ENCODE measurements at places on chromosomes 6 and 20.

- DNase-seq: no peak
Measured at GRCh38 chr6:159360306-159360705, 191.1 kb downstream of the FNDC1 start.

- DNase-seq: no peak
Measured at GRCh38 chr6:36276581-36277536, 7.0 kb downstream of the PNPLA1 start.

DNA sequence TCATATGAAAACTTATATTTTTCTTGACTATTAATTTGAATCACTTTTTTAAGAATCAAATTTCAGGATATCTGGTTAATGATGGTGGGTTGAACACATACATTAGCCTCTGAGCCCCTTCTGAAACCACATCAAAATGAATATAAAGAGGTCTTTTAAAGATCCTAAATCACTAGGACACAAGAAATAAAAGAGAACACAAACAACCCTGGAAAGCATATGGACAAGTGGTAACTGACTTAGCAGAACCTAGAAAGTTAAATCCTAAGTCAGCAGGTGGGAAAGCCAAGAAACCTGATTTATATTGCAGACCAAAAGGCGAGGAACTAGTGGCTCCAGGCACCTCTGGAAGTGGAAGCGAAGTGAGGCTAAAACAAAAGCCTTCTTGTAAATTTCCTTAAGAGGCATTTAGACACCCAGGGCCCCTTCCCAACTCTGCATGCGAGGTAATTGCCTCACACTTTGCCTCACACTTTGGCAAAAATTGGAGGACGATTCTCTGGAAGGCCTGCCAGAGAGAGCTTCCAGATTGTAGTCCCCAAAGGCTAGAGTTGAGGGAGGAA, 293.9 kb downstream of the KHDC1L start:
- no peak for DNase-seq

GRCh38 chr6:150183105-150183504, 40.3 kb downstream of the PPP1R14C start:
- no peak for DNase-seq

GRCh38 chr6:41040101-41040939, 1.3 kb upstream of the UNC5CL start:
- DNase-seq: peak; percentile 86

GRCh38 chr20:43844778-43845614, 69.7 kb upstream of the TOX2 start:
- DNase-seq: no peak

DNA sequence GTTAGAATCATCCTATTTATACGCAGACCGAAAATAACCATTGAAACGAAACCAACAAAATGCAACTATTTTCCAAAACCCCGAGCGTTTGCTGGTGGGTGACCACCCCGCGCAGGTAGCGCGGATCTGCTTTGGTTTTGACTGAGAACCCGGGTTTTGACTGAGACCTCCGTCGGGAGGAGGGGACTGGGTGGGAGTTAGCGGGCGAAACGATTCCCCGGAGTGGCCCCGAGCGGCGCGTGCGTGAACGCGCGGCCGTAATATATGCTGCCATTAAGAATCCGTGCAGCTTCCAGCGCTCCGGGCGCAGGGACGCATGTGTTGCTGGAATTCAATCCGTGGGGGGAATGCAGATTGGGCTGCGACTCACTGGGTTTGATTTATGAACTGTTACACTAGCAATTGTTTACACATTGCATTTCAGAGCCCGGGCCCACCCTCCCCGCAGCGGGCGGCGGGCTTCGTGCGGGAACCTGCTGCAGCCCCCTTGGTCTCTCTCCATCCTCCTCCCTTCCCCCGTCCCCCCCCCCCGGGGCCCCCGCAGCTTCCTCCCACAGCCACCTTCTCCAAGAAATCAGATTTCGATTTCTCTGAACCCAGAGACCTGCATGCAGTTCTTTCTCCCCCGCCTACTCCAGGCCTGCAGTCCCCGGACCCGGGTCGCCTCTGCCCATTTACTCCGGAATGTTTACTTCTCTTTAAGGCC, 9.9 kb downstream of the NRN1 start:
- no peak for DNase-seq

Measured in hematopoietic multipotent progenitor cell treated with erythropoietin and hydrocortisone succinate and interleukin-3 and kit ligand, for 17 days (in vitro differentiated cells).